Astrocyte of the spinal cord (primary cell): ENCODE measurements at places on chromosomes 16 and 17.

DNA sequence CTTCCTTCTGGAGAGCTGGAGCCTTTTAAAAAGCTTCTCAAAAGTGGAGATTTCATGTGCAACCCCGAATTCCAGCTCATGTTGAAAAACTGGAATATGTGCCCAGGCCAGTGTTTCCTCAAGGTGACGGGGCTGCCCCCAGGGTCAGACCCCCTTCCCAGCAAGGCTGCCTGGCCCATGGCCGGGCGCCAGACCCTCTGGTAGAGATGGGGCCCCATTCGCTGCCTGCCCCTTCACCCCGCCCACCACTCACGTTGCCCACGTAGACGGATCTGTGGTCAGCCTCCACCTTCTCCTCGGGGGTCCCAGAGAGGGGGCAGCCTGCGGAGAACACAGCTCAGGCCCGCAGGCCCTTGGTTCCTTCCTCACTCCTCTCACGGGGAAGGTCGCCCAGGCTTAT, 1.1 kb downstream of the PABPN1L start:
- DNase-seq, result no peak

- no peak for DNase-seq
These were observed 688.0 kb downstream of the KCNJ2 start for GRCh38 chr17:70857351-70857750.

GRCh38 chr16:48246066-48246465, 1.3 kb downstream of the ABCC11 start:
- DNase-seq, result no peak

DNA sequence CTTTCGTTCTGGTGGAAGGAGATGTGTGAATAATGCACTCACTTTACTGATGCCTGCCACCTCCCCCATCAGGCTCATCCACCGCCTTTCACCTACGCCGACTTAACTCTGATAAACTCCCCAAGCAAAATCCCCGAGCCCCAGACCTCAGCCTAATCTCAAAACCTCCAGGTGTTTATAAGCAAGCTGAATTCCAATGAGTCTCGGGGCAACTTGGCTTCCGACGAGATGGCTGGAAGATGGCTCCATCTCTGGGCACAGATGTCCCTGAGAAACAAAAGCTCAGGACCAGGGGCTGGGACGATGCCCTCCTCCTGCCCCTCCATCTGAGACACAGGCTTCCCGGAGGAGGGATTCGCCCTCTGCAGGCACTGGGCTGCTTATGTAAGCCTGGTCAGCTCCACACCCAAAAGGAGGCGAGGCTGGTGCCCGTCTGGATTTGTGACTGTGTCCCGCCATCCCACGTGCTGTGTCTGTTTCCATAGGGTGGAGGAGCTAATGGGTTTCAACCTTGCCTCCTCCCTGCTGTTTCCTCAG, 386.4 kb upstream of the TNRC6C start:
- DNase-seq, result no peak

DNA sequence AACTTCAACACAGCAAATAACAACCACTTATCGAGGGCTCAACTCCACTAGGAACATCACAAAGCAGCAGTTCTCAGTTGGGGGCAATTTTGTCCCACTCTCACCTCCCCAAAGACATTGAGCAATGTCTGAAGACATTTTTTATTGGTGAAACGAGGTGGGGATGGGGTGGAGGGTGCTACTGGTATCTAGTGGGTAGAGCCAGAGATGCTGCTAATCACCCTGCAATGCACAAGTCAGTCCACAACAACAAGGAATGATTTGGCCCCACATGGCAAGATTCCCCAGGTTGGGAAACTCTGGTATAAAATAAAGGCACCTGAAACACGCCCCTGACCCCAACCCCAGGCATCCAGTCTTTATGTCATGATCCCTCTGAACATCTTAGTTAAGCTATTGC, 33.3 kb downstream of the TLE7 start:
- no peak for DNase-seq

GRCh38 chr16:58222532-58223316, 24.8 kb upstream of the CSNK2A2 start:
- peak; percentile 11 for DNase-seq

GRCh38 chr17:79224476-79224875, 149.9 kb downstream of the ENGASE start:
- DNase-seq, result no peak

DNA sequence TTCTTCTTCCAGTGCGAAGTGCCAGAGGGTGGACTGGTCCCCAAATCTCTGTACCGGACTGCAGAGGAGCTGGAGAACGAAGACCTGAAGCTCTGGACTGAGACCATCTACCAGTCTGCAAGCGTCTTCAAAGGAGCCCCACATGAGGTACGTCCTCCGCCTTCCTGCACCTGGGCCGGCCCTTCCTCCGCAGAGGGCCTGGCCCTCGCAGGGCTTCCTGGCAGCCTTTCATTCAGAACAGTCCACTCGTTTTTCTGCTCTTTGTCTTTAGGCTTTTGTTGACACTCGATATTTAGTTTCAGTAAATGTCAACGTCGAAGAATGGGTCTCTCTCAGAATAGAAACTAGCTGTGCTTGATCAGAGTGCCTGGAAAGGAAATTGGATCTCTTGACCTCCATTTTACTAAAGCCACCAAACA, 68.6 kb downstream of the SEC14L1 start:
- DNase-seq, result no peak

DNA sequence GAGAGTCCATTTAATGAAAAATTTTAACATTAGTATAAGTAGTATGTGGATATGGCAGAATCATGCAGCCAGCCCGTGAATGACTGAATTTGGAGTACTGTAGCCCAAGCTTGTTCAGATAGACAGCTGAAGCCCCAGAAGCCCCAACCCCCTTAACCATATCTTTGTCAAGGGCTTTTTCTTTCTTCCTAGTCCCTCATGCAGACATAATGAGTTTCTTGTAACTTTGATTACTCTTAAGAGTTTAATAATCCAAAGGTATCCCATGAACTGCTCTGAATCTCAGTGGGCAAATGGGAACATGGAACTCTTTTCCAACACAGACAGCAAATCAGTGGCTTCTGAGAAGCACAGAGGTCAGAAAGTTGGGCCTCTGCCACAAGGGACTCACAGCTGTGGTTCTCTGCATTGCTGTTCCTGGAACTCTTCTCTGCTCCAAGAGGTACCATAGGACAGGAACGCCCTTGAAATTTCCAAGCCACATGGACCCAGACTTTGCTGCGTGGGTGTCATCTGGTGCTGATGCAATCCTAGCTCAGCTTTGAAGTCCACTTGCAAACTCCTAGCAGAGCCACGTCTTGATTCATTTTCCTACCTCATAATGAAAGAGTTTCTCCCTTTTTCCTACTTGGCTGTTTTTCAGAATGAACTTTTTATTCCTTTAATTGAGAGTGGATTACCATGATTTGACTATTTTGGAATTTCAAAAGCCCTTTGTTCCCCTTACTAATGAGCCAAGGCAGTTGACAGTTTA, 18.1 kb downstream of the LYRM1 start:
- DNase-seq, result peak; percentile 76

- DNase-seq, result no peak
These were observed 16.1 kb downstream of the ABCA3 start for GRCh38 chr16:2324296-2324859.

- no peak for DNase-seq
These were observed 66.2 kb upstream of the CACNG3 start for GRCh38 chr16:24189941-24190340.

GRCh38 chr16:58154345-58154744, 25.2 kb upstream of the CFAP20 start:
- DNase-seq, result no peak

- no peak for DNase-seq
These were observed 1.6 kb downstream of the UNC119 start for GRCh38 chr17:28550858-28551257.

DNA sequence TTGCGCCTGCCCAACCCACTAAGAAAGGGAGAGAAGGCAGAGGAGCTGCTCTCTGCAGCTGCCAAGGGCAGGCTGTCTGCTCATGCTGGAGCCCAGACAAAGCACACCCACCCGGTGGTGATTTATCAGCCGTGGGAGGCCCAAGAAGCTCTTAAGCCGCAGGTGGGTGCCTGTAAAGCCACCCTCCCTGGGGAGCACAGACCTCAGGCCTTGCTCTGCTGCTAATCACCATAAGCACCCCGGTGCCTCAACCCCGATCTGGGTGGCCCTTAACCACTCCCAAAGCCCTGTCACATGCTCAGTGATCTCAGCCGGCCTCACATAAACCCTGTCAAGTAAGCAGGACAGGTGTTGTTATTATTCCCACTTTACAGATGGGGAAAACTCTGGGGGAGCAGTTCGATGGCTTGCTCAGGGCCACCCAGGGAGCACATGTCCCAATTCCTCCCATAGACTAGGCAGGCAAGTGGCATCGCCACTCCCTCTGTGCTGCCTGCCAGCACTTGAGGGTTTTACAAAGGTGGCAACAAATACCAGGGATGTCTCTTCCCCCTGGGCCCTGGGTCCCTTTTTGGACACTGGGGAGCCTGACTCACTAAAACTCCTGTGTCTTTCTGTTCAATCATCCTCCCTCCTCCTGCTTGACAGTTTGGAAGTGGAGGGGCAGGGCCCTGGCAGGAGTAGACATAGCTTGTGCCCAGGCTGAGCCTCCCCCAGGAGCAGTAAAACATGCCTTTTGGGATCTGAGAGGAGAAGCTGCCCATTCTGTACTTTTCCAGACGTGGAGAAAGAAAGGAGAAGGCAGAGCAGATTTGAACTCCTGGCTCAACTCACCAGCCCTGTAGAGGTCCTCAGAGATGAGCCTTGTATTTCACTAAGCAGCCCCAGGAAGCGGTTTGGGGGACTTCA, 299.3 kb downstream of the SOX9 start:
- peak; percentile 56 for DNase-seq

- peak; percentile 22 for DNase-seq
These were observed 1.7 kb downstream of the NFATC3 start for GRCh38 chr16:68086860-68087268.

DNA sequence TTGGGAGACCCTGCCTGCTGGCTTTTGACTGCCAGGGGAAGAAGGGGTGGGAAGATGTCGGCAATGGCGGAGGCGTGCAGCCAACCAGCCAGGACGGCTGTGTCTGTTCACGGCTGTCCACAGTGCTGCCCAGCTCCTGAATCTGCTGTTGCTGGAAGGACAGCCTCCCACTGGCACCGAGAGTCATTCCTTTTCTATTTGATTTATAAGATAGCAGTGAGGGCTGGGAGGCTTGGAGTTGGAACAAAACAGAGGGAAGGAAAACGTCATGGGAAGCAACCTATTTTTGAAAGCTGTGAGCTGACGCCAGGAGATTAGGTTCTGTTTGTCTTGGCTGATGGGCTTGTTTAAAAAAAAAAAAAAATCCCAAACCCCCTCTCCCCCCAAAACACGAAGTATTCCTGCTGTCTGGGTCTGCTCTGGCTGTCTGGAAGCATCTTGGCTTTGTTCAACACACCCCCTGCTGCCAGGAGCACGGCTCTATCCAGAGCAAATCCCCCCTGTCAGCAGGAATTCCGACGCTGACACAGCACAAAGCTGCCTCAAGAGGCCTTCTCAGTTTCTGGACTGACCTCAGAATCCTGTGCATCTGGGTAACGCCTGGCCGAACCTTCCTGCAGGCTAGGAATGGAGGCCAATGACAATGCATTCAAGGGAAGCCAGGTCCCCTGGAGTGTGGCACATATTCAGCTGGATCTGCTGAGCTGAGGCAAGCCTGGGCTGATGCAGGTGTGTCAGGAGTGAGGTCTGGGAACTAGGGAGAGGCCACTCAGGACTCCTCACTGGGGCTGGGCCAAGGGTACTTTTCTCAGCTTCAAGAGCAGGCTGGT, 41.0 kb upstream of the SREBF1 start:
- DNase-seq, result peak; percentile 97

GRCh38 chr17:77846531-77847085, 111.9 kb upstream of the TNRC6C start:
- DNase-seq, result no peak

GRCh38 chr17:27299384-27300049, 5.6 kb downstream of the WSB1 start:
- DNase-seq, result no peak
